ENCODE measurements at places on chromosomes 12 and 14.

- no peak for DNase-seq
Measured at GRCh38 chr14:64213086-64213485, 81.1 kb downstream of the ESR2 start.

GRCh38 chr12:13864081-13864673 is 117.2 kb downstream of the GRIN2B start:
- peak; percentile 78 for DNase-seq

DNA sequence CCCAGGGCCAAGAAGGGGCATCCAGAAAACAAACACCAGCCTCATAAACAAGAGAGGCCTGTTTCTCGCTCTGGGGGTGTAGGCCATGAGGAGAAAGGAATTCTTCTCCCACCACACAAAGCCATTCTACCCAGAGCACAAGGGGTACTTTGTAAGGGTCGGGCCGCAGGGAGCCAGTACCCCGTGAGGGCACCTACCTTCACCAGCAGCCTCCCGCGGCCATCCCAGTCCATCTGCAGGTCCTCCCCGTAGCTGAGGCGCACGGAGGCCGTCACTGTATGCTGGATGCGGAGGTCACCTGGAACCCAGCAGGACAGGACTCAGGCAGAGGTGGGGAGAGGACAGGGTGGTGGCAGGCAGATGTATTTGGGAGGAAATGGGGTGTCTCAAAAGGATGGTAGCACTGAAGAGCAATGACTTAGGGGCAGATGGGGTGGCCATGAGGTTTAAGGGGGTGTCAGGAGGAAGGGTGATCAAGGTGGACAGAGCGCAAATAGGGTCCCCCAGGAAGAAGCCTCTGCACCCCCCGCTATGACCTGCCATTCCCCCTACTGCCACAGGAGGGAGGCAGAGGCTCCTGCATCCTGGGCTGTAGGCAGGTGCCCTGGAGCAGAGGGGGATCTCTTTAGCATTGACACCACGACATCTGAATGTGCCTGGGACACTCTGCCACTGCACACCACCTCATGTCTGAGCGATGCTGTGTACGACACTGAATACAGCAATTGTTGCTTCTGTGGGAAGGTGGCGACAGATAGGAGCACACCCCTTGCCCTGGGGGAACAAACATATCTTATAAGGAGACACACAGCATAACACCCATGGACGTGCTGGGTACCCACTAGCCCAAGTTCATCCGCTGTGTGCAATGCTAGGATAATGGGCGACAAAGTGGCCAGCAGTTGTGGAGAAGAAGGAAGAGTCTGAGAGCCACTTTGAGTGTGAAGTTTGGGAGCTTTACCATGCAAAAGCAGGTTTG is 61.4 kb downstream of the VWF start:
- peak; percentile 58 for DNase-seq

- no peak for DNase-seq
Measured at GRCh38 chr12:59372956-59373355, 222.9 kb upstream of the SLC16A7 start.
